ENCODE measurements at places on chromosomes 16 and 17.

- DNase-seq: no peak
Observed at GRCh38 chr17:1467898-1468492, 12.0 kb upstream of the CRK start.

DNA sequence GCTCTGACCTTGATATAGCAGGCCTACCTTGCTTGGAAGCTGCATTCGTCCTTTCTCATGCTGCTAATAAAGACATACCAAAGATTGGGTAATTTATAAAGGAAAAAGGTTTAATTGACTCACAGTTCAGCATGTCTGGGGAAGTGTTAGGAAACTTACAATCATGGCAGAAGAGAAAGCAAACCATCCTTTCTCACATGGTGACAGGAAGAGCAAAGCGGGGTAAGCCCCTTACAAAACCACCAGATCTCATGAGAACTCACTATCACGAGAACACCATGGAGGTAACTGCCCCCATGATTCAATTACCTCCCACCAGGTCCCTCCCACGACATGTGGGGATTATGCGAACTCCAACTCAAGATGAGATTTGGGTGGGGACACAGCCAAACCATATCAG is 6.0 kb upstream of the MAPT start:
- no peak for DNase-seq

- no peak for DNase-seq
Observed at GRCh38 chr16:12412252-12412651, 391.4 kb downstream of the CPPED1 start.

DNA sequence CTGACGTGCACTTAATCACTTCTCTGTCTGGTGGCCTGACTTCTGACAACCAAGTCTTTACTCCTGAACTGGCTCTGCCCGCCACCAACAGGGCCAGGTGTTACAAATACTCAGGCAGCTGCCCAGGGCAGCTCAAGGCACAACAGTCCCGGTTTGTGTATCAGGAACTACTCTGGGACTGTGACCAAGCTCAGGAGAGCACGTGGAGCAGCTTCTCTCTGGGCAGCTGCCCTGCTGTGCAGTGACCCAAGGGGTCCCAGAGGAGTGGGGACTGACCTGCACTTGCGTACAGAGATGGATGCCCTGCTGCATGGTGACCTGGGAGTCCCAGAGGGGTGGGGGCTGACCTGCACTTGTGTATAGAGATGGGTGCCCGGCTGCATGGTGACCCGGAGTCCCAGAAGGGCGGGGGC is 21.9 kb downstream of the LITAFD start:
- DNase-seq: no peak

GRCh38 chr16:64615630-64616280 is 506.1 kb downstream of the CDH11 start:
- DNase-seq: no peak

DNA sequence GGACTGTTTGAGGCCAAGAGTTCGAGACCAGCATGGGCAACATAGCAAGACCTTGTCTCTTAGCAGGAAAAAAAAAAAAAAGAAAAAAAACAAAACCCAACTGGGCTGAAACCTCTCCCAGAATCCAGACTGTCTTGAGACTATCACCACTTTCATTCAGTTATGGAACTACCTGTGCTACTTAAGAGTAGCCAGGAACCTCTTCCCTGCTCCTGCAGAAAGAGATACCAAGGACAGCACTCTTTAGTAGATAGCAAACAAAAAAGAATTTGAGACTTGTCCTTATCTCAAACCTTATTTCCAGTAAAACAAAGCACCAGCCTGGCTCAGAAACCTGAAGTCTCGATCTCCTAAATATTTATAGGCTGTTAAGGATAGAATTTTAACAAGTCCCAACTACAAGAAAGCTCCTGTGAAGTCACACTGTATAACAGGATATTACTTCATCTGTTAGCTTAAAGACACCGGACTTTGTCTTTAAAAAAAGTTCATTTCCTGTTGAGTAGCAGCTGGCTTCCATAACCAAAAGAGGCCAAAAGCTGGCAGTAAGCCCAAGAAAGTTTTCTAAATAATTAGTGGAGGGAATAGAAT is 5.1 kb downstream of the CDR2 start:
- DNase-seq: no peak

GRCh38 chr17:3891626-3892094 is 1.2 kb downstream of the CAMKK1 start:
- no peak for DNase-seq

DNA sequence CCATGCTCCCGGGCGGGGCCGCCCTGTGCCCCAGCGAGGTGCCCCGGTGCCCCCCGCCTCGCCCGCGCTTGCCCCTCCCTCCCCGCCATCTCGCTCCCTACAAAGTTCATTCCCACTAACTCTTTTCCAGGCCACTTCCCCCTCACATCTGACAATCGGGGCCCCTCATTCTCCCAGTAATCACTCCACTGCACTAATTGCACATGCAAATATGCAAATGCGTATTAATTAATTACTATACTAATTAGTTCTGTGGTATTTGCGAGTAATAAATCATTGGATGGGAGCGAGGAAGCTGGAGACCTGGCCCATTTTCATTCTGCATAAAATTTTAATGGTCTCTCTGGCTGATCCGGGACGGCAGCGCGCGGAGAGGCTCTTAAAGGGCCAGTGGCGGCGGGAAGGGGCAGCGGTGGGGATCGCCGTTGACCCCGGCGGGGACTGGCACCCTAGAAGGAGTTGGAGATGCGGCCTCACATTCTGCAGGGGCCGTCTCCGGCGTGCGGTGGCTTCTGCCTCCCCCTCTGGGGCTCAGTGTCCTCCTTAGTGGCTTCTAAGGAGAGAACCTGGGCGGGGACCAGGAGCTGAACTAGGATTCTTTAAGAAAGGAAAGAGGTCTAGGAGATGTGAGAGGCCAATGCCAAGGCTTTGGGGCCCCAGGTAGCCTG is 8.4 kb upstream of the PPP1R1B start:
- no peak for DNase-seq

DNA sequence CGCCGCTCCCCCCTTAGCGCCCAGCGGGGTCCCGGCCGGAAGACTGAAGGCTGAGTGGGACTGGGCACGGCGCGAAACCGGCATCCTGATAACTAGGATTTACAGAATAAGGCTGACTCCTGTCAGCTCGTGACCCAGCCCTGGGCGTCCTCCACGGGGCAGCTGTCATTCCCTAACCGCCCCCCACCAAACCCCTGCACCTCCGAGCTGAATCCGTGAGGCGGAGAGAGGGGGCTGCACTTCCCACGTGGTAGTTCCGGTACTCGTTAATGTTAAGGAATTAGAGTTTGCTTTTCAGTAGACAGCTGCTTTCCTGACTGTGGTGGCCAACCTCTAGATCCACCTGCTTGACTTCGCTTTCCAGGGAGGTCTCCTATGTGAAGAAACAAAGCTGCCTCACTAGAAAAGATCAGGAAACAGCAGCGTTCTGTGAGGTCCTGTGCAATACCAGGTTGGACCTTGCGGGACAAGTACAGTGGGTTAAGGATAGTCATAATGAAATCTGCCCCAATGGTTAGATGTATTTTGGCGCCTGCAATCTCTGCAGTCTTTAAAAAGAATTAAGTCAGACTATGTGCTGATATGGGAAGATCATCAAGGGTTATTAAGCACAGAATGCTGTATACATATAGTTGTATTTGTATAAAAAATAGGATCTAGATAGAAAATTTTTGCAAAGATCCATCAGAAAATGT is 1.1 kb upstream of the WBP2 start:
- peak; percentile 61 for DNase-seq

DNA sequence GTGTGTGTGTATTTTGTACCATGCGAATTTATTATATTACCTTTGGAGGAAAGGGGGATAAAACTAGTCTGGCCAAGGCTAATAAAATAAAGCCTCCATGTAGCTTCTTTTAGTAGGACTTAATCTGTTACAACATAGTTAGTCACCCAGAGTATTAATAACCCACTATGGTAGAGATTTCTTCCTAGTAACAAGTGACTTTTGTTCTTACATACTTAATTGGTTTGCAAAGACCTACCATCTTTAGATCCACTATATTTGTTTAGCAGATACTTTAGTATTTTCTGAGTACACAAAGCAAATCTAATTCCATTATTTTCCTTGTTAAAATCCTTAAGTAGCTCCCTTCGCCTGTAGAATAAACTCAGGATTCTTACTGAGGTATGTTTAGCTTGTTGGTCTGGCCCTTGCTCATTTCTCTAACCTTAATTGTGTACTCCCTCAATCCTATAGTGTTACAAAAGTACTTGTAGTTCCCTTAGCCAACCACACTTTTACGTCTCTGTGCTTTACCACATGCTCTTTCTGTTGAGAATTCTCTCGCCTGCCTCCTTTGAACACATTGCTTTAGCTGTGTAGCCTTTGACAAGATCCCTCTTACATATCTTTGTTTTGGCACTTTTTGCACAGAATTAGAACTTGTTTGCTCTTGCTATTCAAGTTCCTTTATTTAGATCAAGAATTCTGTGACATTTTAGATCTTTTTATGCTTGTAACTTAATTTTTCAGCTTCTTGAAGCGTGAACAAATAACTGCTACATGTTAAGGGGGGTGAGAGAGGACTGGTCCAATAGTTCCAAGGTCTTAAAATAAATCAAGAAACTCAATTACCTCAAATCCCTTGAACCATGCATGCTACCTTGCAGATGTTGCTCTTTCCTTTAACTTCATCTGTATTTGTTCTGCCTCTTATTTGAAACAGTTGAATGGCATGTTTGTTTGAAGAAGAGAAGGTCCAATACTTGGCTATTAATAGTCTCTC is 23.8 kb downstream of the CLTC start:
- no peak for DNase-seq

- no peak for DNase-seq
Observed at GRCh38 chr17:62105357-62105756, 40.3 kb upstream of the MED13 start.

DNA sequence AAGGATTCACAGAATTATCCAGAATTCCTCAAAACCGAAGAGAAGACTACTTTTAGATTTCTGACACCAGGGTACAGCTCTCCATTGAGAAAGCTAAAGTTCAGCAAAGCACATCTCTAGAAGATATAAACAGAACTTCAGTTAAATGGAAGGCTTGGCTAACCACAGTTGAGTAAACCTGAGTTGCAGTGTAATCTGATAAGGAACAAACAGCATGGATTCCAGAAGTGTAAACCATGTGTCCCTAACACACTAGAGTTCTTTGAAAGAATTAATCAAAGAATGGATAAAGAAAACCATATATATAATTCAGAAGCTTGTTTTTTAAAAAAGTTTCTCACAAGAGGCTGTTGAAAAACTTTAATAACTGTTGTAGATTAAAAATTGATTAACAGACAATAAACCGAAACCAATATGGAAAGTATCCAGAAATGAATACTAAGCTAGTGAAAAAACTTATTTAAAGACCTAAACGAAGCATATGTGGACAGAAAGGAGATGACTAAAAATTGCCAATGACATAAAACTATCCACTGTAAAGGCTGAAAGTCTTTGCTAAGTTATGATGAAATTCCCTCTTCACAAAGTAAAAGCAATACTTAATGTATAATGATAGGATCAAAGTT is 4.3 kb downstream of the RNF43 start:
- no peak for DNase-seq

DNA sequence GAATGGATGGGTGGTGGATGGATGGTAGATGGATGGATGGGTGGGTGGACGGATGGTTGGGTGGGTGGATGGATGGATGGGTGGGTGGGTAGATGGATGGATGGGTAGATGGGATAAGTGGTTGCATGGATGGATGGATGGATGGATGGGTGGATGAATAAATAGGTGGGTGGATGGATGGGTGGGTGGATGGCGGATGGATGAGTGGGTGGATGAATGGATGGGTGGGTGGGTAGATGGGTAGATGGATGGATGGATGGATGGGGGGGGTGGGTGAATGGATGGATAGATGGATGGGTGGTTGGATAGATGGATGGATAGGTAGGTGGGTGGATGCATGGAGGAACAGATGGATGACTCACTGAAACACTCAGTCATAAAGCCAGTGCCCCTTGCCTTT is 51.0 kb upstream of the FASN start:
- no peak for DNase-seq

DNA sequence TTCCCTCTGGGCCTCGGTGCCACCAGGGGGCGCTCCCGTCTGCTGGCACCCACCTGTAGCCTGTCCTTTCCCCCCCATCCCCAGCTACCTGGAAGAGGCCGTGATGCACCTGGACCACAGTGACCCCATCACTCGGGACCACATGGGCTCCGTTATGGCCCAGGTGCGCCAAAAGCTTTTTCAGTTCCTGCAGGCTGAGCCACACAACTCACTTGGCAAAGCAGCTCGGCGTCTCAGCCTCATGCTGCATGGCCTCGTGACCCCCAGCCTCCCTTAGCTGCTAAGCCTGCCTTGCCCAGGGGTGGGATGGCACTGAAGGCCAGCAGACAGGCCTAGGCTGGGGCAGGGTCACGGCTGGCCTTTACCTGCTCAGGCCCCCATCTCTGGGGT is 818 bp upstream of the NRN1L start:
- no peak for DNase-seq

- DNase-seq: no peak
Observed at GRCh38 chr16:10970065-10970464, 25.7 kb downstream of the CLEC16A start.

GRCh38 chr16:641326-642188 is at the start of gene MCRIP2:
MCRIP2 (plus strand) TSS chr16:641828; CDS start chr16:641992, 164 bp downstream.
- DNase-seq: peak; percentile 55
